ENCODE measurements at places on chromosomes 13 and 19.

GRCh38 chr13:90047600-90047999 lies 1299.9 kb upstream of the MIR17HG start:
- no peak for DNase-seq

GRCh38 chr19:49613374-49613773 lies 22.4 kb downstream of the PRR12 start:
- no peak for DNase-seq

DNA sequence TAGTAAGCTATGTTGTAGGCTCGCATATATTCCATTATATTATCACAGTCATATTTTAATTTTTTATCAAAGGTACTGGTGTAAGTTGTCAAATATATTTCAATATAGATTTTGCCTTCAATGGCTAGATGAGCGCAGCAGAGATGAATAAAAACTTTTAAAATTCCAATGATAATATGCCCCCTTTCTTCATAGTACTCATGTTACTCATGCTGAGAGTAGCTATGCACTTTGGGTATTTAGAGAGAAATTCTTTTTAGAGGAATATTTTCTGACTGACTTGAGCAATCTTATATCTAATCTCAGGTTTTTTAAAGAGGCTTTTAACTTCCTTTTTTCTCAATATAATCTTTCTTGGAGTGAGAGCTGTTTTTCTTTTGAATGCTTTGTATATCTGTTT lies 11.4 kb downstream of the ZNF254 start:
- no peak for DNase-seq

- no peak for DNase-seq
These were observed 3.8 kb upstream of the ZNF414 start for GRCh38 chr19:8517551-8518442.

DNA sequence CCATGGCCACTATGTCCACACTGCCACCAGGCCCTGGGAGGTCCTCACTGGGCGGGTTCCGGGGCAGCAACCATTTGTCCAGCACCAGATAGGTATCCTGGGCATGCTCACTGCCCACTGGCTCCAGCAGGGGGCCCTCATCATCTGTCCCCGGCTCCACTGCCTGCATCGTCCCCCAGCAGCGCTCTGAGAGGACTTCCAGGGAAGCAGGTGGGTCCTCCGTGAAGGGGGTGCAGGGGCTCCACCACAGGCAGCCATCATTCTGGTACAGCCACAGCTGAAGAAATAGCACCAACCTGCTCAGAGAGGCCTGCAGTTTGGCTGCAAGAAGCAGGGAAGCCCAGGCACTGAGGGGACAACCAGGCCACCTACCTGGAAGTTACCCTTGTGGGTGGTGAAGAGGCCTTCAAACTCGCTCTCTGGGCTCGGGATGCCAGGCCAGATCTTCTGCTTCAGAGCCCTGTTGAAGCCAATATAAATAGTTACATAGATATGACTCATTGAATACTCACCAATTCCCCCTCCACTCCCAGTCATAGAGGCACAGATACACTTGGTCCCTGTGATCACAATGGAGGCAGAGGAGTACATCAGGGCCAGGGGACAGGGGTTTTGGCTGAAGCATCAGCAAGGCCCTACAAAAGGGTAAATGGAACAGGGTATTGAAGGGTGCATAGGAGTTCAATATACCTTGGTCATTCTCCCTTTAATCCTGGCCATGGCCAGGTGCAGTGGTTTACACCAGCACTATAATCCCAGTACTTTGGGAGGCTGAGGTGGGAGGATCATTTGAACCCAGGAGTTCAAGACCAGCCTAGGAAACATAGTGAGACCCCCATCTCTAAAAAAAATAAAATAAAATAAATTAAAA lies 4.1 kb downstream of the SWSAP1 start:
- no peak for DNase-seq

GRCh38 chr19:57249329-57249728 lies 8.9 kb downstream of the ZNF805 start:
- no peak for DNase-seq

DNA sequence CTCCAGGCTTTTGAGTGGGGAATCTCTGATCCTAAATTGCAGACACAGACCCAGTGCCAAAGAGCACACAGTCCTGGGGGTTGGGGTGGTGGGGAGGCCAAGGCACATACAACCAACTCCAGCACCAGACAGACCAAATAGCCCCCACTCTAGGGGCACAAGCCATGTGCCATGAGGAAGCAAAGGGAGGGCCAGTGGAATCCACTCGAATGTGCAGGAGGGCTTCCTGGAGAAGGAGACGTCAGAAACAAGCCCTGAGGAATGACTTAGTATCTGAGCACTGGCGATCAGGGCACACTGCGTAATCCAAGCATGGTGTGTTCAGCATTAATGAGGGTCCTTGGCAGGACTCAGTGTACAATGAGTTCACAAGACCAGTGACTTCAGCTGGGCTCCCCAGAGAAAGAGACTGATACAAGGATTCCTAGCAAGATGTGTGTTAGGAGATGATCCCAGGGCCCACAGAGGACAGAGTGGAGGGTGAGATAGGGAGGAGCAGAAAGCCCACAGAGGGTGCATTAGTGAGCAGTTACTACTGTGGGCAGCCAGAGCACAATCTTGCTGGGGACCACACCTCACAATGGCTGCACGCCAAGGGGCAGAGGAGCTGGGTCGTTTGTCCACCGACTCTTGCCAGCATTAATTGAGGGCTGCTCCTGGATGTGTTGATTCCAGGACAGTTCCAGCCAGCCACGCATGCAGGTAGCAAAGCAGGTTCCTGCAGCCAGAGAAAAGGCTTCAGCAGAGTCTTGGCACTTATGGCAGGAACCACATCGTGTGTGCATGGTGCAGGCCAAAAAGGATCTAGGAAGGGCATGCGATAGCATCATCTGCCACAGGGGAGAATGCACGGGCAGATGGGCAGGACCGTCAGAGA lies 152.6 kb upstream of the VSTM2B start:
- no peak for DNase-seq

DNA sequence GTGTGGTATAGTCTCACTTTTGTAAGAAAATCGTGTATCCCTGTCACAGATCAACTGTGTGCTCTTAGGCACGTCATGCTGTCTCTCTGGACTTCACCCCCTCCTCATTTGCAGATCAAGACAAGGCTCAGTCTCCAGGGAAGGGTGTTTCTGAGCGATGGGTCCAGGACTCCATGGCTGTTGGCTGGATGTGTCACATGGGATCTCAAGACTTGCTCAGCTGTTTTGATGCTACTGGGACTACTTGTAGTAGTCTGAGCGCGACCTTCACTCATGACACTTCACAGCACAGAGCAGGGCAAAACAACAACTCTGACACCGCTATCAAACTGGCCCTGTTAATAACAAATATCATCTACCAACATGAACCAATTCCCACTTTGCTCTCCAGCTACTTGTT lies 36.2 kb downstream of the SMAD9 start:
- no peak for DNase-seq

DNA sequence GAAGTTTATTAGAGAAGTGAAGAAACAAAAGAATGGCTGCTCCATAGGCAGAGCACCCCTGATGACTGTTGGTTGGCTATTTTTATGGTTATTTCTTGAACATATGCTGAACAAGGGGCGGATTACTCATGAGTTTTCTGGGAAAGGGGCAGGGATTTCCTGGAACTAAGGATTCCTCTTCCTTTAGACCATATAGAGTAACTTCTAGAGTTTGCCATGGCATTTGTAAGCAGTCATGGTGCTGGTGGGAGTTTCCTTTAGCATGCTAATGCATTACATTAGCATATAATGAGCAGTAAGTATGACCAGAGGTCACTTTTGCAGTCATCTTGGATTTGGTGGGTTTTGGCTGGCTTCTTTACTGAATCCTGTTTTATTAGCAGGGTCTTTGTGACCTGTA lies 38.7 kb upstream of the PCDH8 start:
- no peak for DNase-seq

GRCh38 chr19:46428239-46429135 lies at the start of gene PNMA8C:
Gene PNMA8C (minus strand): TSS chr19:46428936. CDS start chr19:46428359, 577 bp downstream.
- DNase-seq, result peak; percentile 49

DNA sequence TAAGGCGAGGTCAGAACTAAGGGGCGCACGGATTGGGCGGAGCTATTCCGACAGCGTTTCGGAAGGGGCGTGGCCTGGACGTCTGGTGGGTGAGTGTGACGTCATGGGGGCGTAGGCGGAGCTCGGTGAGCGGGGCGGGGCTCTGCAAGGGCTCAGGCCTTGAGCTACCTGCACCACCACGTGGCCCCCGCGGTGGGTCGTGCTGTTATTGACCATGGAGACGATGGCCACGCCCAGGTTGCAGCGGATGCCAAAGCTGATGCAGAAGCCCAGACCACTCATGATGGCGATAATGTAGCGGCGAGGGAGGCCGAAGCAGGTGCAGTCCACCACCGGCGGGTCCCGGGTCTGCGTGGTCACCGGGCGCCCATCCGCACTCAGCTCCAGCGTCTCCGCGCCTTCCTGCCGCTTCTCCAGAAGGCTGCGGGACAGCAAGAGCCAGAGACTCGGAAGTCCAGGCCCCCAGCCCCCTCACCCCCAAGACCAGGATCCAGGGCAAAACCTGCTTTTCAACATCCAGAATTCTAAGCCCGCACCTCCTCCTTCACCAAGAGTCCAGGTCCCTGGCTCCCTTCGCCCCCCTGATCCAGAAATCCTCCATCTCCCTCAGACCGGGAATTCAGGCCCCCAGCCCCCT lies 4.8 kb downstream of the SLC17A7 start:
- DNase-seq, result no peak

DNA sequence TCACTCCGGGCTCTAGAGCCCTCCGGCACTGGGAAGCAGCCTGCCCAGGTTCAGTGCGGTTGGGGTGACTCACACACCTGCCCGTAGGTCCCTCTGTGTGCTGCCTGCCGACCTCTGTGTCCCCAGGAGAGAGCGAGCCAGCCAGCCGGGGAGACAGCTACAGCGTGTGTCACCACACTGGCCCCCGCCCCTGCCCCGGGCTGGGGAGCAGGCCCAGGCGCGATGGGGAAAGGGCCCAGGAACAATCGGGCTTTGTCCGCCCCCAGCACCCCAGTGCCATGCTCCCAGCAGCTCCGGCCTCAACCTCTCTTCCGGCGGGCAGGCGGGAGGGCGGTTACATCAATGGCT lies at the start of gene KLK6:
KLK6 (minus strand) TSS at position 179 of the 348 bp plus-strand sequence. CDS start 1,487 bp downstream, outside the sequence.
- DNase-seq, result no peak

- DNase-seq, result no peak
These were observed 299.2 kb upstream of the DACH1 start for GRCh38 chr13:72166102-72166650.

- DNase-seq, result no peak
These were observed 137.1 kb downstream of the AKAP11 start for GRCh38 chr13:42409075-42409474.

DNA sequence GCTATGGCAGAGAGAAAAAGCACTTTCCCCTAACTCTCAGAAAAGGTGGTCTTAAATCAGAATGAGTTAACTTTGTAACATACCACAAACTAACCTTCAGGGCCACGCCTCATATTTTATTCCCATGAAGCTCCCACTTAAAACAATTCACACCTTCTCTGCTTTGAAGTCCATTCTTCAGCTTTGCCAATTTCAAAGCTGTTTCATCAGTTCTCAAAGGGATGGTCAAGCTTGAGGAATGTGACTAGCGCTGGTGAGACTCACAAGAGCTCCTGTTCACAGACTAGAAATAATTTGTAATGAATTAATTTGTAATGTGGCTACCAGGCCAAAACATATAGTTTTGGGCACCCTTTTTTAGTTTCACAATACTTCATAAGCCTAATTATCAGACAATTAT lies 68.2 kb downstream of the STK24 start:
- DNase-seq, result no peak

DNA sequence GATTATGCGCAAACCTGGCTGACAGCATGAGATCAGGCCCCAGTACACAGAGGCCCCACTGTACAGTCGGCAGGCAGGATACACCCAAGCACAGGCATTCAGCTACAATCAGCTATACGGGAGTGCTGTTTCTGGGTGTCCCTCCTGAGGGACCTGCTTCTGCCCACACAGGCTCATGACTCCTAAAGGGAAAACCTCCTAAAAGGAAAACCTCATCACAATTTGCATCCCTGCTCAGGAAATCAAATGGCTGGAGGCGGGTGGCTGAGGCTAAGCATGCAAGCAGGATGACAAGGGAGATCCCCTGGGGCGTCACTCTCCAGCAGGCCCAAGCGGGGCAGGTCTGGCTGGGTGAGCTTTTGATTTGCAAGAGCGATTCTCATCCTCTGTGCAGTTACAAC lies 99.8 kb downstream of the CRYL1 start:
- no peak for DNase-seq

All from mesothelial cell of epicardium (in vitro differentiated cells).